ENCODE measurements at places on chromosomes 4 and X.

DNA sequence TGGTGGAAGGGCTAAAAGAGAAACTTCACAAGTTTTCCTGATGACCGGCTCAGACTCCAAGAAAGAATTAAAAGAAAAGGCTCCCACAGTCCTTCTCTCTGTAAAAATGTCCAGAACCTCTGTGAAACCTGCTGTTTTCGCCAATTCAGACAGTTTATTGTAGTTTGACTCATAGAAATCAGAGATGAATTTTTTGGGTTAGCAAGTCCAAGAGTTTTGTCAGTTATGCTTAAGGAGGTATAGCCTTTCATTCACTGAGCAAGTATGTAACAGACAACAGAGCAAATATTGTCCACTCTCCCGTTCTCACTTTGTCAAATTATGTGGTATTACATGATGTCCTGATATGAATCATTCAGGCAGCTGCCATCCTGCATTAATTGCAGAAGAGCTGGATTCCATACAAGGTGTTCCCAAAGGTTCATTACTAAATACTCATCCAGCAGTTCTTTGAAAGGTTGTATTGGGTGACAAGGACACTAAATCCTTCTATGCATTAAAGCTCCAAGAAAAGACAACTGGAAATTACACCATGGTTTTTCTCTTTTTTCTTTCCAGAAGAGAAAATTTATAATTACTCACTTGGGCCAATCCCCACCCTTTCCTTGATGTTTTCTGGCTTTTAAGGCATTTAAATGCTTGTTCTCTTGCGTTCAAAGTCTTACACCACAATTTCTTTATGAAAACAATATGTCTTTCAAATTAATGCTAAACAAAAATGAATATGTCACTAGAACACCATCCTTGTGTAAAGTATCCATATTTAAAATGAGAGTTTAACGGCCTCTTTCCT lies 30.0 kb upstream of the PLAC1 start:
- no peaks in the 10 kb centered on the region for H3K36me3 ChIP-seq
- H3K27ac ChIP-seq, result no peak overlapping the region
- H3K27me3 ChIP-seq, result peaks cover 6% of the 10 kb centered on the region
- DNase-seq, result no peak
- H3K4me3 ChIP-seq, result no peak overlapping the region

DNA sequence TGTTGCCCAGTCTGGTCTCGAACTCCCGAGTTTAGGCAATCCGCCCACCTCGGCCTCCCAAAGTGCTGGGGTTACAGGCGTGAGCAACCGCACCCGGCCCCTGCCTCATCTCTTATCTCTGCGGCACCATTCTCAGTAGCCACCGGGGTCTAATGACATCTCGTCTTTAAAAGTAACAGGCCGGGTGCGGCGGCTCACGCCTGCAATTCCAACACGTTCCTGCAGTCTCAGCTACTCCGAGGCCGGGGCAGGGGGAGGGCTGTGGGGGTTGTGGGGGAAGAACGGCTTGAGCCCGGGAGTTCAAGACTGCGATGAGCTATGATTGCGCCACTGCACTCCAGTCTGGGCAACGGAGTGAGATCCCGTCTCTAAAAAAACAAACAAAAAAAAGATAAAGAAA lies 28.8 kb downstream of the ING2 start:
- no peak overlapping the region for H3K27ac ChIP-seq
- no peak for DNase-seq
- H3K36me3 ChIP-seq, result no peaks in the 10 kb centered on the region
- H3K27me3 ChIP-seq, result peaks cover 18% of the 10 kb centered on the region
- H3K4me3 ChIP-seq, result no peak overlapping the region

- no peak for DNase-seq
- no peak overlapping the region for H3K4me3 ChIP-seq
- peaks cover 3% of the 10 kb centered on the region for H3K4me1 ChIP-seq
Observed at GRCh38 chr4:139368998-139369397, 66.7 kb upstream of the NDUFC1 start.

DNA sequence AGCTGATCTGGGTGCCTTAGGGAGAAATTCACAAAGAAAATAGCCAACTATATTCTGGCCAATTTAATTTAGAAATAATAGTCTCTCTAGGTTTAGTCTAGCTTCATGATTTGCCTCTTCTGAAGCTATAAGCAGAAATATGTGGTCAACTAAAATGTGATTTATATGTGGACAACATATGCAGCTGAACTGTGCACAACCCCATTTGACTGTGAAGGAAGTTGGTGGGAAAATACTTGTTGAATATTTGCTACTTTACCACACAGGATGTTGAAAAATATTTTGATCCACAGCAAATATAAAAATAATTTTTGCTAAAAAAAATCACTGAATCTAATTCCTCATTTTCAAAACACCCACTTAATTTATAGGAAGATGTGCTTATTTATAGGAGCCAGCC lies 15.7 kb upstream of the RNF128 start:
- no peak overlapping the region for H3K27ac ChIP-seq
- no peaks in the 10 kb centered on the region for H3K27me3 ChIP-seq
- H3K36me3 ChIP-seq, result no peaks in the 10 kb centered on the region
- peaks cover 7% of the 10 kb centered on the region for H3K4me1 ChIP-seq
- H3K4me3 ChIP-seq, result no peak overlapping the region
- no peak for DNase-seq

GRCh38 chr4:173490256-173490655 lies 39.8 kb downstream of the HAND2 start:
- no peaks in the 10 kb centered on the region for H3K36me3 ChIP-seq
- peaks cover 24% of the 10 kb centered on the region for H3K27me3 ChIP-seq
- no peak for DNase-seq
- no peak overlapping the region for H3K4me3 ChIP-seq

GRCh38 chrX:24294619-24295018 lies 19.2 kb downstream of the SUPT20HL2 start:
- no peak overlapping the region for H3K27ac ChIP-seq
- H3K4me3 ChIP-seq, result no peak overlapping the region
- H3K4me1 ChIP-seq, result no peaks in the 10 kb centered on the region
- H3K27me3 ChIP-seq, result peaks cover 2% of the 10 kb centered on the region

DNA sequence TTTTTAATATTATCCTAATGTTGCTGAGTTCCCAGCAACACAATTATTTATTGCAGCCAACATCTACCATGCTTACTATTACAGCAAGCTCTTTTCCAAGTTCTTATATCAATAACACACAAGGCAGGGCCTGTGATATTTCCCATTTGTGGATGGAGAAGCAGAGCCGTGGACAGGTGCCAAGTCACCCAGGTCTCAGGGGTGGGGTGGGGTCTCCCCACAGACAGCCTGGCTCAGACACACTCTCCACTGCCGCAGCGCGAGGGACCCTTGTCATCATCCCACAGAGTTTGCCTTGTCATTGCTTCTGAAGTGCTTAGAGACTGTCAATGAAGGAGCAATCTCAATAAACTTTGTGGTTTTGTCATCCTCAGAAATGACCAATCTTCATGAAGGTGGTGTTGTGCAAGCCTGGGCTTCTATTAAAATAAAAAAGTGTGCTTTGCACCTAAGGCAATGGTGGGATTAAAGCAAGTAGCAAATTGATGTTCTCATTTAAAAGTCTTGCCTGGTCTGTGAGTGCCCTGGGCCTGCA lies 76.1 kb downstream of the SORBS2 start:
- H3K27me3 ChIP-seq, result peaks cover 21% of the 10 kb centered on the region
- DNase-seq, result no peak
- no peak overlapping the region for H3K4me3 ChIP-seq
- no peaks in the 10 kb centered on the region for H3K4me1 ChIP-seq
- no peaks in the 10 kb centered on the region for H3K36me3 ChIP-seq
